ENCODE measurements at places on chromosomes 4 and X.

GRCh38 chr4:126827669-126828068 is 805.1 kb upstream of the INTU start:
- DNase-seq: no peak

- peak; percentile 33 for DNase-seq
Measured at GRCh38 chr4:168440442-168441264, 39.6 kb downstream of the DDX60L start.

GRCh38 chrX:19956923-19957322 is 33.9 kb downstream of the BCLAF3 start:
- no peak for DNase-seq

- peak; percentile 58 for DNase-seq
Measured at GRCh38 chr4:77818073-77818601, 1.0 kb downstream of the CNOT6L start.

- DNase-seq: no peak
Measured at GRCh38 chr4:89319756-89320155, 12.2 kb upstream of the GPRIN3 start.

DNA sequence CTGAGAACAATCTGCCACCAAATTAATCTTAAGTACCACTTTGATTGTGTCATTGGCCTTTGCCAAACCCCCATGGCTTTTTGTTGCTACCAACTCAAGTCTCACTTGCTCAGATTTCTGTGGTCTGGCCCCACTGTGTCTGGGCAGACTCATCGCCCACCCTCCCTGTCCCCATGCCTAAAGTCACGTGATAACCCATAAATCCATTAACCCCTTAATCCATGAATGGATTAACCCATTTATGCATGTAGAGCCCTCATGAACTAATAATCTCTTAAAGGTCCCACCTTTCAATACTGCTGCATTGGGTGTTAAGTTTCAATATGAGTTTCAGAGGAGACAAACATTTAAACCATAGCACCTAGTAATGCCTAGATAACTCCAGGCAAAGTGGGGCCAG is 78.5 kb upstream of the BLTP1 start:
- no peak for DNase-seq

DNA sequence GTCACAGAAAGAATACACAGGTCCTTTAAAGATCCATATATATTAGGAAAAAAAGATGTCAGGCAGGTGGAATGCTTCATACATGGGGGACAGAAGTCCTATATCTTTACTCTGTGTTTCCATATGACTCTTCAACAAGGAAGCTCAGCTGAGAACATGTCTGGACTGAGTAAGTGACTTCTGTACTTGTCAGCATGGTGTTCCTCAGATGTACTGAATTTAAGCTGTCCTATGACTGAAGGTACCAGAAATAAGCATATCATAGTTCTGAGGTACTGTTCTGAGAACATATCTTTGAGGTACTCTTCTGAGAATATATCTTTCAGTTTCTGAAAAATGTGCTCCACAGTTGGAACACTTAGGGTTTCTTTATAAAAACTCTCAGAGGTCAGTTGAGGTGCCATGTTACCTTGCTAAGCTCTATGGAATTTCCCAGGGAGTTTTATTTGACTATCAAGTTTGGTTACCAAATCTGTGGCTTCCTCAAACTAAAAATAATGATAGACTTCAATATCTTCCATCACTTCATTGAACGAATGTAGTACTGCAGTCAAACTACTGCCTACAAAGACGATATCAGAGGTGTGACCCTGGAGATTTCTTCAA is 597.2 kb upstream of the GNPDA2 start:
- DNase-seq: no peak

- no peak for DNase-seq
Measured at GRCh38 chr4:72448231-72448630, 120.8 kb downstream of the ADAMTS3 start.

GRCh38 chr4:34720571-34720970 is 1523.7 kb downstream of the ARAP2 start:
- peak; percentile 3 for DNase-seq

- DNase-seq: peak; percentile 80
Measured at GRCh38 chr4:152643153-152644035, 36.4 kb downstream of the TMEM154 start.

GRCh38 chr4:135497563-135498152 is 1296.1 kb upstream of the PABPC4L start:
- no peak for DNase-seq

DNA sequence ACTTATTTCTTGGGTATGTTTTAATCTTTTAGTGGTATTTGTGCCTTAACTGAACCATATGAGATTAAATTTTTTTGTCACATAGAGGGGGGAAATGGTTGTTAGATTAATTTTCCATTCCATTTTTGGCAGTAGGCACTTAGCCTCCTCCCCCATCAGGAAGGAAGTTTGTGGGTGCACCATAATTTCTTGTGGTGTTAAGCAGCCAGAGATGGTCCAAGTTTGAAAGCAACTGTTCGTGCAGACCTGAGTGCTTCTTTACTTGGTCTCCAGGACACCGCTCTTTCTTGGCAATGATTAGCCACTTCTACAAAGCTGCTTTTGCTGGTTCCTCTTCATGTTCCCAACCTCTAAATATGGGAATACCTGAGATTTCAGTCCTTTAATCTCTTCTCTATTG is 92.7 kb upstream of the RPL34 start:
- DNase-seq: no peak

GRCh38 chrX:131650637-131651410 is 107.0 kb downstream of the OR13H1 start:
- no peak for DNase-seq

DNA sequence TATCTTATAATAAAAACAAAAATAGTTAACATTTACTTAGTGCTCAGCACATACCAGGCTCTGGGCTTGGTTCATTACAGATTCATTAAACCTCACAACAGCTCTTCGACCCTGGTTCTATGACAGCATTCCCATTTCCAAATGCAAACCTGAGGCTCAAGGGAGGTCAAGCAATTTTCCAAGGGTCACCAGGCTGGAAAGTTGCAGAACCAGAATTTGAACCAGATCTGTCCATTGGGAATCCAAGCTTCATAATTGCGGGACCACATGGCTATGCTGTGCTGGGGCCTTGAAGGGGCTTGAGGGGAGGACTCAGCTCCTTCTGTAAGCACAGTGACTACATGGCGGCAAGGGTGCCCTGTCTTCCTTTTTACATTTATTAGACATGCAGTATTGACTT is 197.3 kb upstream of the LNX1 start:
- DNase-seq: no peak

GRCh38 chr4:150768497-150768896 is 186.5 kb downstream of the MAB21L2 start:
- no peak for DNase-seq

- no peak for DNase-seq
Measured at GRCh38 chr4:62243895-62244294, 1043.8 kb downstream of the ADGRL3 start.

- DNase-seq: no peak
Measured at GRCh38 chr4:96992443-96992842, 1150.8 kb downstream of the STPG2 start.

DNA sequence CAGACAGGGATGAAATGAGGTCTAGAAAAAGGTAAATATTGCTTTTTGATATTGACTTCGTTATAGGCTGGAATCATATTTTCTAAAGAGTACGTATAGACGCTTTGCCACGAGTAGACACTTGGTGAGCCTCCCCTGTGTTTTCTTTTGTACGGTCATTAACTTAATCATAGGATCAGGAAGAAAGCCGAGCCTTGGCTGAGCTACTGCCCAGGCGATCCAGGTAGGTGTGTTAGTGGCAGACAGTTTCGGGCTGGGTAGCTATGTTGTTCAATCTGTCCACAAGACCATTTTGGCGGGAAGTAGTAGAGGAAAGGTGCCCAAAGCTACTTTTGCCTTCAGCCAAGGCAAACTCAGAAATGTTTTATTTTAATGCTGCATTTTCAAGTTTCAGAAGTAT is 8.8 kb downstream of the PRDM8 start:
- no peak for DNase-seq

- no peak for DNase-seq
Measured at GRCh38 chr4:26032142-26032541, 118.1 kb downstream of the SMIM20 start.

- no peak for DNase-seq
Measured at GRCh38 chr4:146439999-146440398, 81.7 kb downstream of the SLC10A7 start.

GRCh38 chrX:30898886-30899285 is 9.8 kb upstream of the TAB3 start:
- DNase-seq: no peak

DNA sequence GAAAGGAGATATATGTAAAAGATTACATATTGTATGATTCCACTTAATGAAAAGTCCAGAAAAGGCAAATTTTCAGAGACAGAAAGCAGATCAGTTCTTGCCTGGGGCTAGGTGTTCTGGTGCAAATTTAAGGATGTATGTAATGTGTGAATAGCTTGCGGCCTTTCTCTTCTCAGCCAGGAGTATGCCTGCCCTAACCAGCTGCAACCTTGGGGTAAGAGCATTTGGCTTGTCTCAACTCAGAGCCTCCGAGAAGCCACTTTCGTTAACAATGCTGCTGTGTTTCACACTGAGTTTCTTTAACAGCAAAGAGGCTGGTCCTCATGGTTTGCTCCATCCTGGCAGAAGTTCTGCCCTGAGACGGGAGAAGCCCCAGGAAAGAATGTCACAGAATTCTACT is 102.7 kb downstream of the SPCS3 start:
- DNase-seq: no peak

DNA sequence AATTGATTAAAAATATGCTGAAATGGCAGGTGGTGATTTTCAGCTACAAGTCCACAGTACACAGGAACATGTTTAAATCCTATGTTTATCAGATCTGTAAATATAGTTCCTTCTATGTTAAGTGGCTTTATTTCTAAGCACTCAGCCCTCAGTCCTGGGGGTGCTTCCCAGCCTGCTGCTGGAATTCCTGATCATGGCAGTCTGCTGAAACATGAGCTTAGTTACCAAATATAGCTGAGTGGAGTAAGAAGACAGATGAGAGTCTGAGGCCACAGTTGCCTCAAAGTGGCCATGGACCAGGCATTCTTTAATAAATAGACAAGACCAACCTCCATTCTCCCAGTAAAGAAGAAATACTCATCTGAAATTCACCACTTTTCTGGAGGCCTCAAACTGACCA is 17.1 kb upstream of the DDX60 start:
- no peak for DNase-seq

DNA sequence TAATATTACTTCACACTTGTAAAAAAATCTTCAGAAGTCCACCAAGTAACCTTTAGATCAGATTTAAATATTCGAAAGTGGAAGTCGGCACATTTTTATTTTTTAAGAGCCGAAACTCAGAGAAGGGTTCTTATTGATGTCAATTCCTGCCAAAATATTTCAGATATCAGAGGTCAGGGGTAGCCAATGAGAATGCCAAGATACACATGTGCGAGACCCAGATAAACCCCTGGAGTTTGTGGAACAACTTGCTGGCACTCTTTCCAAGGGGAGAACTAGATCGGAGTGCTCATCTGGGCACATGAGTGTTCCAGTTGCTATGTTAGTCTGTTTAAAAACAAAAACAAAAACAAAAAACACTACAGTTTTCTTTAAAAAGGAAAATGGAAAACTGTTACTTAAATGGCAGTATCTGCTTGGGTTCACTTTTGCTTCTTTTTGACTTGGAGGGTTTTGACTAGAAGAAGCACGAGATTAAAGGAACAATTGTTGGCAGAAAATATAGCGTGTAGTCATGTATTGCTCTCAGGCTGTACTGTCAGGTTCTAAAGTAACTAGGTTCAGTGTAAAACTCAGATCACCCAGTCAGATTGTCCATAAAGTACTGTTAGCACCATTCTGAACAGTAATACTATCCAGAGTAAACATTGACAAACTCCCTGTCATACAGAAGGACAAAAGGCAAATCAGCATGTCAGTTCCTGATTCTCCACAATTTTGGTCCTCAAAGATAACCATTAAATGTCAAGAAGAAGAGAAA is 188.0 kb upstream of the PACRGL start:
- no peak for DNase-seq

DNA sequence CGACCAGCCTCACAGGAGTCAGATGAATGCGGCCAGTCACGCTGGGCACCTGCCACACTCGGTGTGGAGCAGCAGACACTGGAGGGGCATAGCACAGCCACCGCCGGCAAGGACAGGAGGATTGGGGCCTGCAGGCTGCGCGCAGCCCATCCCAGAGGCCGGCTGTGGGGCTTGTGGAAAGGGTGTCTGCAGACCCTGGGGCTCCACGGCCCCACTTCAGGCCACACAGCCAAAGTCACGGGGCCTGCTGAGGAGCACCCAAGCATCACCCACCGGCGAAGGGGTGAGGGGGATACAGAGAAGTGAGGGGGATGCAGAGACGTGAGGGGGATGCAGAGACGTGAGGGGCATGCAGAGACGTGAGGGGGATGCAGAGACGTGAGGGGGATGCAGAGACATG is 70.1 kb downstream of the FAM53A start:
- DNase-seq: no peak

GRCh38 chrX:102599084-102599950 is at the start of gene ARMCX5:
TSS of gene ARMCX5 (plus strand) at chrX:102599515. CDS start at chrX:102602142, 2,627 bp downstream.
- DNase-seq: peak; percentile 46

GRCh38 chrX:21656587-21657317 is 1.4 kb downstream of the KLHL34 start:
- no peak for DNase-seq

DNA sequence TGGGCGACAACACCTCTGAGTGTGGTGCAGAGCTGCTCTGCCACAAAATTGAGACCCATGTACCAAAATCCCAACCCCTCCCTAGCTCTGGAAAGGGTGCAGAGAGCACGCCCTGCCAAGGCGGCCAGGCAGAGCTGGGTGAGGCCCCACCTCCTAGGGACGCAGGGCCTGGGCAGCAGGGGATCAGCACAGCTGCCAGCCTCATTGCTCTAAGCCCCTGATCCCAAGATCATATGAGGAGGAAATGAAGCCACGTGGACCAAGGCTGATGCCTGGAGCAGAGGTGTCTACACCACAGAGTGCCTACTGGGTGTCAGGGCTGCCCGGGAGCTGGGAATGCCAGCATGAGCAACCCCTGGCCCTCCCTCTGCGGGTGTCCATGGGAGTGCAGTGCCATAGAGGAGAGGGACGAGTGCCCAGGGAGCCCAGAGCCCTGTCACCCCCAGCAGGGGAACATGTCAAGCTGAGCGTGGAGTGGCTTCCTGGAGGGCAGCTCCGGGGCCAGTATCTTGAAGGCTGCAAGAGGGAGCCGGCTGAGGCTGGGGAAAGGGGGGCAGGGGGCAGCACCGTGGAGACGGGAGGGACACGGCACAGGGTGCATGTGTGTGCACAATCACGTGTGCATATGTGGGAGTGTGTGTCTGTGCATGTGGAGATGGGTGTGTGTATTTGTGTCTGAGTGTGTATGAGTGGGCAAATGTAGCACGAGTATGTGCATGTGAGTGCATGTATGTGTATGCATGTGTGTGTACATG is 63.9 kb upstream of the PSAPL1 start:
- DNase-seq: no peak

- no peak for DNase-seq
Measured at GRCh38 chr4:6767748-6768538, 14.6 kb upstream of the KIAA0232 start.

Data from GM20000 (cell line).